ENCODE measurements at places on chromosomes 2 and 18.

DNA sequence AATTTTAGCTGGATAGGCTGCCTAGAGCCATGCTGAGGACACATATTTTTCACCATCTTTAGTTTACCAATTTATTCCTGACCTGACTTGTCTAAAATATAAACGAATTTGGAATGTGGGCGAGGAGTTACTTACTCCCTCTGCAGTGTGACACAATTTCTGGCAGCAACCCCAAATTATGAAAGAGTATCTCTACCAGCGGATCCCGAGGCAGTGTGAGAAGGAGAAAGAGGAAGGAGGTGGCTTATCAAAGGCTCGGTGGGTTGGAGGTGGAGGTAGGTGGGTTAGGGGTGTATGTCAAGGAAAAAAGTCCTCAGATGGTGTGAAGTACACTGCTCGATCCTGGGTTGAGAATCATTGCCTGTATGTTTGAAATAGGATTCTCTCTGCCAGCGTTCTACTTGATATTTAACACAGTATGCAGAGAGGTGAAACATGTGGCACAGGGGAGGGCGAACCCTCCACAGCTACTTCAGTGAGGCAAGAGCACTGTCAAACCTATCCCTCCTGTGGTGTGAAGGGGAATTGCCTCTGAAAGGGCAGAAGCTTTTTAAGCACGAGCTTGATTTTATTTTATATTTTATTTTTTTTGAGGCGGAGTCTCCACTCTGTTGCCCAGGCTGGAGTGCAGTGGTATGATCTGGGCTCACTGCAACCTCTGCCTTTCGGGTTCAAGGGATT lies 76.0 kb downstream of the RFTN2 start:
- DNase-seq: peak; percentile 13

GRCh38 chr2:181999911-182000310 lies 14.3 kb downstream of the PPP1R1C start:
- DNase-seq: no peak

DNA sequence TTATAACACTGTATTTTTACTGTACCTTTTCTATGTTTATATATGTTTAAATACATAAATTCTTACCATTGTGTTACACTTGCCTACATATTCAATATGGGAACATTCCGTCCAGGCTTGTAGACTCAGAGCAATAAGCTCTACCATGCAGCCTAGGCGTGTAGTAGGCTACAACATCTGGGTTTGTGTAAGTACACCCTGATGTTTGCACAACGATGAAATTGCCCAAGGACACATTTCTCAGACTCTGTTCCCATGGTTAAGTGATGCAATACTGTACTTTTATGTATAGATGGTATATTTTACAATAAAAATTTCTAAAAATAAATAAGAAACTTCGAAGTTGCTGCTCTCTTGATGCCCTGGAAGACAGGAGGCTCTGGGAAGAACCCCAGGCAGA lies 38.4 kb downstream of the YPEL5 start:
- DNase-seq: no peak

DNA sequence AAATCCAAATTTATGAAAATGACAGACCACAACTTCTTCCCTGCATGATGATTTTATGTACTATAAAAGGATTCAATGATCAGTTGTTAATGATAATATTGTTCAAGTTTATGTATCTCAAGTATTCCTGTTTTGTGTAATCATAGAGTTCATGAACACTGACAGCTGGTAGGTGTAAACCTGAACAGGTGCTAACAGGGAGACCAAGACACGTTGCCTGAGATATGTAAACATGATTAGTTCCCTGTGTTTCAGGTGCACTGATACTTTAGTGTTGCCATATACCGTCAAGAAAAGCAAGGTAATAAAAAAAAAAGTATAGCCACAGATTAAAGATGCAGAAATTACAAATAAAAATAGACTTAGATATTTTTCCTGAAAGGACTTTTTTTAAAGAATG lies 131.8 kb downstream of the BAZ2B start:
- no peak for DNase-seq

DNA sequence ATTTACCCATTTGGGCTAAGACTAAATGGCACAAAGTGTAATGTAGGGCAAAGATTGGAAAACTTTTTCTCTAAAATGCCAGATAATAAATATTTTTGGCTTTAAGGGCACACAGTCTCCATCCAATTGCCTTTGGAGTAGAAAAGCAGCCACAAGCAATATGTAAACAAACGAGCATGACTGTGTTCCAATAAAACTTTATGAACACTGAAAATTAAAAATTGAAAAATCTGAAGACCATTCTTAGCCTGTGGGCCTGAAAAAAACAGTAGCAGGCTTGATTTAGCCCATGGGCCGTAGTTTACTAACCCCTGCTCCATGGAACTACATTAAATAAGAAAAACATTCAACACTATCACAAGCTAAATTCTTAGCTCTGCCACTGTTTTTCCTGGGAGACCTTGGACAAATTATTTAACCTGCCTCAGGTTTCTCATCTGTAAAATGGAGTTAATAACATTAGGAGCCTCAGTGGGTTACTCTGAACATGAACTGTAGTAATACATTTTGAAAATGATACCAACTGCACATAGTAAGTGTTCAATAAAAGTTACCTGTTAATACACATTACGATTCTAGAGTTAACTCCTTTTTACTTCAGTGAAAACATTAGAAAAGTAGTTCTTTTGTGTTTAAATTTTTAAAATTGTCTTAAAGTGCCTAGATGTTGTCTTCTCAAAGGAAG lies 1.3 kb downstream of the IFIH1 start:
- no peak for DNase-seq

- DNase-seq: no peak
These were observed 18.5 kb downstream of the REL start for GRCh38 chr2:60899892-60900249.

DNA sequence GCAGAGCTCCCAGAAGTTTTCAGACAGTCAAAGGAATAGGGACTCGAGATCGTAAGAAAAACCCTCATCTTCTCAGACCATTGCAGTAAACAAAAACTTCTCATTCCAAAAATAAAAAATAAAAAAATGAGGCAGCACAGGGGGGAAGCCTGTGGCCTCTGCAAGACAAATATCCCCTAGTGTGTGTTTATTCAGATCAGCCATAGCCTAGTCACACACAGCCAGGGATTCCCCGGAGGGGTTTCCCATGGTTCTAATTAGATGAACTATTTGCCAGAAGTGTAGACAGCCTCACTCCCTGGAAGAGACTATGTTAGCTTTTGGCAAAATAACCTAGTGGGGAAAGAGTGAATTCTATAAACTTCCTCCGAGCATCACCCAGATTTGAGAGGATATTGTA lies 122.9 kb upstream of the KLF7 start:
- no peak for DNase-seq

DNA sequence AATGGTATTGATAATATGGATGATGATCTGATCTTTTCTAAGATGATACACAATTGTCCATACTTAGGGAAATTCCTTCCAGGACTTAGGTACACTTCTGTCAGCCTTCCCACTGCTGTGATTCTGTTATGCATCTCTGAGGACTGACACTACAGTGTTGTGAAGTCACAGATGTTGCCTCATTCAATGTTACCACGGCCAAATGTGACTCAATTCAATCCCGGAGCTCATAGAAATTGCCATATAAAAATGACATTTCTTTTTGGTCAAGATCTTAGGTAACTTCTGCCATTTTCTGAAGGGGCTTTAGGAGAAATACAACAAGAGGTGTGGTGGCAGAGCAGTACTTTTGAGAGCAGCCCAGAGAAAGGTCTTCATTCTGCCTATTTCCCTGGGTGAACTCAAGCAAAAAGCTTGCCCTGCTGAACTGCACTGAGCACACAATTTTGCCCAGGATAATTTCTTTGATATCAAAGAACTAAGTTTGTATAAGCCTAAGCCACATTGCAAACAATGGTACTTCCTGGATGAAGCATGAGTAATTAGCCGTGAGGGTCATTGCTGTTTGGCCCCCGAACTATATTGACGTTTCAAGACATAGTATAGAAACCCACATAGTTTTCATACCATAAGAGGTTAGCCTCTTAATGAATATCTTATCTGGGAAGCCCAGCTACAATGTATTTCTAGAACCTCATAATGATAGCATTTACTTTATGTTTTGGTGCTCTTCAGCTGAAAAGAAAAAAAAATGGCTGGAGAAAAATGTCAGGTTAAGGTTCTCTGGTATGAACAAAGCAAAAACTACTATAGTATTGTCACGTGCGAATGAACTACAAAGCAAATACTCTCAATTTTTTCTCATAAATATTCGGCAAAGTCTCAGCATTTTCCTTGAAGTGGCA lies 437.4 kb downstream of the MEIS1 start:
- peak; percentile 69 for DNase-seq

GRCh38 chr2:10382354-10383061 lies 65.6 kb downstream of the ODC1 start:
- no peak for DNase-seq

DNA sequence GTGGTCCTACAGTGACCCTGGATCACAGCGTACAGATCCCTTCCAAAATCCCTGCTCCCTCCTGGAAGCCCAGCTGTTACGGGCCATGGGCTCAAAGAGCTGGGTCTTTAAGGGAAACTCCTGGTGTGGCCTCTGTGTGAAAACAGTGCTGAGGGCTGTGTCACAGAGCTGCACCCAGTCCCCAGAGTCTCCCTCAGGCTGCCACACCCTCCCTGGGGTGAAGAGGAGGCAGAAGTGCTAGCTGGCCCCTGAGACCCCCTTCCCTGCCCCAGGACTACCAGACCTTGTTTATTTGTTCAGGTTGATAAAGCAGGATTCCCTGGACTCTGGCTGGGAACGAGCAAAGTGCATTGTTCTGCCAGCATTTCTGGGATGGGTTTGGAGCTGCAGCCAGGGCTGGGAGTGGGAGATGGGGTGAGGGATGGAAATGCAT lies 7.7 kb downstream of the ATOH8 start:
- no peak for DNase-seq

GRCh38 chr2:43159797-43160196 lies 66.6 kb downstream of the ZFP36L2 start:
- no peak for DNase-seq

DNA sequence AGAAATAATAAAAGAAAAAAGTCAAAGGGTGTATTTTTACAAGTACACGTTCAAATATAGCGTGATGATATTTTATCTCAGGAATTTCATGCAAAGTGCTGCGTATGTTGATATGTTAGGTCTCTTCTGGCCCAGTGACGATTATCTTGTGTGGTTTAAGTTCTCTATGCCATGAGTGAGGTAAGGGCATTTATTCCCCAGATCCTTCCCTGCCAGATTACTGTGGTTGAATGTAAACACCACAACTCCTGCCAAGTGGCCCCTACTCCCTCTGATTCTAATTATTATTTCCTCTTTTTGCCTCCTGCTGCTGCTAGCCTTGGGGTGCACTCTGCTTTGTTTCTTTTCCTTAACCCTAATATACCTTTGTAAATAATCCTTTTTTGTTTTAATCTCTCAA lies 12.2 kb downstream of the SCN2A start:
- DNase-seq: no peak

DNA sequence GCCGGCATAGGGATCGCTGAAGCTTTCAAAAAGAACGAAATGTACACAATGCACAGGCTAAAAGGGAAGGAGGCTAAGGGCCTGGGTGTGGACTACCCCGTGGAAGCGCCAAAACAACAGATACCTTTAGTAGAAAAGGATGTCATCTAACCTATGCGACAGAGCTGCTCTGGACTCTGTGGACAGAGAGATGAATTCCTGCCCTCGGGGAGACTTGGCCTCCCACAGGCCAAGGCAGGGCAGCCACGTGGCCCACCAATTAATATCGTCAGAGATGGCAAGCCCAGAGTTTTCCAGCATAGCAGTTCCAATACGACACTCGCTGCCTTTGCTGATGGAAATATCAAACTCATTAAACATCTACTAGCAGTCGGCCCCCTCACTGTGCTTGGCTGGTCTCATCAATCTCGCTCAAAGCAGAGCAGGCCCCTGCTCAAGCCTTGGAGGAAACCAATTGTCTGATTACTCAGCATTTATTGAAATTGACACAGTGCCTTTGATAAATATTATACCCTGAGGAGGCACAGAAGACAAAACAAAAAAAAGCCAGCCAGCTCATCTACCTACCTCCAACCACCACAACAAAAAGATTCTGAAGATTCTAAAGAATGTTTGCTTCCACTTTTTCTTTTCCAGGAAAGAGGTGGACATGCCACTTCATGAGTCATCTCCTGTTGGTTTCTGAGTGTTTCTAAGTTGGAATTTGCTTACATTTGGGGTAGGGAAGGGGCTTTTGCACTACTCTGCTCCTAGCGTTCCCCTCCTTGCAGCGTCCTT lies 79.0 kb upstream of the ACAA2 start:
- peak; percentile 39 for DNase-seq
